NCI-H1417 (cell line): ENCODE measurements at places on chromosomes 1 and 21.

- no peak for DNase-seq
These were observed 43.7 kb upstream of the PIGC start for GRCh38 chr1:172487550-172487949.

DNA sequence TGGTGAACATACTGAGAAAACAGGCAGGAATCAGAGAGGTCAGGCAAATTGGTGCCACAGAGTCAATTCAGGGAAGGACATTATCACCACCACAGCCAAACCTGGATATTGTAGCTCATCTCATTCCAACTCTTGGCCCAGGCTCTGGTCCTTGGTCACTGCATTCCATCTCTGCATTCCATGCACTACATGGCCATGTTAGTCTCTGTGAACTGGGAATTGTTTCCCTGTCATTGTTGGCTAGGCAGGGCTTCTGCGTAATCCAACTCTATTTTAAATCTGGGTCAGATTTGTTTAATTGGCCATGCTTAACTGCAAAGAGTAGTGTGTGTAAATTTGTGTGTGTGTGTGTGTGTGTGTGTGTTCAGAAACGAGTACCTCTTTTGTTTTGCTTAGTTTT is 837.6 kb upstream of the ADAMTS5 start:
- DNase-seq, result no peak

- no peak for DNase-seq
These were observed 341.1 kb upstream of the RUNX1 start for GRCh38 chr21:35390013-35390776.

DNA sequence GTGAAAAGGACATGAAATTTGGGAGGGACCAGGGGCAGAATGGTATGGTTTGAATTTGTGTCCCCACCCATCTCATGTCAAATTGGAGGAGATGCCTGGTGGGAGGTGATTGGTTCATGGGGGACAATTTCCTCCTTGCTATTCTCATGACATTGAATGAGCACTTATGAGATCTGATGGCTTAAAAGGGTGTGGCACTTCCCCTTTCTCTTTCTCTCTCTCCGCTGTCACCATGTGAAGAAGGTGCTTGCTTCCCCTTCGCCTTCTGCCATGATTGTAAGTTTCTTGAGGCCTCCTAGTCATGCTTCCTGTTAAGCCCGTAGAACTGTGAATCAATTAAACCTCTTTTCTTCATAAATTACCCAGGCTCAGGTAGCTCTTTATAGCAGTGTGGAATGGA is 7.6 kb upstream of the GBP4 start:
- DNase-seq, result no peak

DNA sequence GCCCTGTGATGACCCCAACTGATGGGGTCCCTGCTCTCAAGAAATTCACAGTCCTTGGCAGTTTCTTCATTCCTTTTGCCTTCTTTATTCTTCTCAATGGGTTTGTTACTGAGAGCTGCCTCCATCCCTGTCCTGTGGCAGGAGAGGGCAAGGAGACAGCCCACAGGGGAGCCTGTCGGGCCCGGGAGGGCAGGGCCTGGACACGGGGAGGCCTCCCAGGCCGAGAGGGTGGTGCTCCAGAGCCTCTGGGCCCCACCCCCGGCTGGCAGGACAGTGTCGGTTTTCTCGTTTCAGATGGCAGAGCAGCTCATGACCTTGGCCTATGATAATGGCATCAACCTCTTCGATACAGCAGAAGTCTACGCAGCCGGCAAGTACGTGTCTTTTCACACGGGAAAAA is 36.2 kb downstream of the KCNAB2 start:
- no peak for DNase-seq

GRCh38 chr1:33430692-33431593 is at the start of gene PHC2:
TSS of gene PHC2 (minus strand) at chr1:33431095. CDS start at chr1:33375539, 55,556 bp downstream.
- peak; percentile 98 for DNase-seq

DNA sequence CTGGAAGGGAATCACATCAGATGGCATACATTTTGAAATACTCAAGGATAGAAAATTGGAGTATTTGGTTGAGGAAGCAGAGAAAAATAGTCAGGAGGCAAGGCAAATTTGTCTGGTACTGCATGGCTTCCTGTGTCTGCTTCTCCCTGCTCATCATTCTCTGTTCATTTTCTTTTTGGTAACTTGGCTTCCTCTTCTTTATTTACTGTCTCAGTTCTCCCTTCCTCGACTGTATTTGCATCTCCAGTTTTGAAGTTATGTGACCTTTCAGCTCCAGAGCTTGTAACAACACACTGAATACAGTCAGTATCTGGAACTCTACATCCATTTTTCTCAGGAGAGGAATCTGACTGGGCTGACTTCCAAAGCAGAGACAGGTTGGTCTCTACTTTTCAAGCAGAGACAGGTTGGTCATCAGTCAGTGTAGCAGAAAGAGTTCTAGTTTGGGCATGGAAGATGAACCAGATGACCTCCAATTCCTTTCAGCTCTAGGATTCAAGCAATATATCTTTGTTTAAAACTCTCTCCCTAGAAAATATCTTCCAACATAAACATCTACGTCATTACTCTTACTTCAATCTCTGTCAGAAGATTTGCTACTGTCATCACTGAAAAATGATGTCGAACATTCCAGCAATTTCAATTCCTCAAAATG is 571.2 kb downstream of the ADGRL2 start:
- no peak for DNase-seq
